T-helper 22 cell (primary cell): ENCODE measurements at places on chromosomes 1 and 21.

- DNase-seq, result no peak
Measured at GRCh38 chr1:228867108-228867950, 132.1 kb downstream of the RHOU start.

- no peak for DNase-seq
Measured at GRCh38 chr1:62235576-62235975, 40.9 kb downstream of the L1TD1 start.

DNA sequence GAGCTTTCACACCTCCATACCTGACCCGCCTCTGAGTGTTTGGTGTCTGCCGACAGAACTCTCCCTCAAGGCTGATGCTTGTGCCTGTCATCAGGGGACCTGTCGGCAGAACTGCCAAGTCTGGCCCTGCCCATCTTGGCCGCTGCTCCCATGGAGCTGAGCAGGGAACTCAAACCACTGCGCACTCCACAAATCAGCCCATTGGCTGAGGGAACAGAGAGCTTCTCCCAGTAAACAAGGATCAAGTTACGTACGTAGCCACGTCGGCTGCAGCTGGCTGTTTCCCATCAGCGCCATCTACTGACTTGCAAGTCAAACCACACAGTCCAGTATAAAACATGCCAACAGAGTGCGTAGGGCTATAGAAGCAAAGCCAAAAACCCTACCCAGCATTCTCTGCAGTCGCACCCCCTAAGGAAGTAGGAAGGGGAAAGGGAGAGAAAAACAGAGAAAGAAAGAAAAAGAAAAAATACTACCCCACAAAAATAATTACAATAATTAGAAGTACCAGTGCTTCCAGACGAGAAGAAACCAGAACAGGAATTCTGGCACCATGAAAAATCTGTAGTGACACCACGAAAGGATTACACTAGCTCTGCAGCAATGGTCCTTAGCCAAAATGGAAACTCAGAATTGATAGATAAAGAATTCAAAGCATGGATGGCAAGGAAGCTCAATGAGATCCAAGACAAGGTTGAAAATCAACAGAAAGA, 13.1 kb downstream of the KRTAP13-1 start:
- no peak for DNase-seq

DNA sequence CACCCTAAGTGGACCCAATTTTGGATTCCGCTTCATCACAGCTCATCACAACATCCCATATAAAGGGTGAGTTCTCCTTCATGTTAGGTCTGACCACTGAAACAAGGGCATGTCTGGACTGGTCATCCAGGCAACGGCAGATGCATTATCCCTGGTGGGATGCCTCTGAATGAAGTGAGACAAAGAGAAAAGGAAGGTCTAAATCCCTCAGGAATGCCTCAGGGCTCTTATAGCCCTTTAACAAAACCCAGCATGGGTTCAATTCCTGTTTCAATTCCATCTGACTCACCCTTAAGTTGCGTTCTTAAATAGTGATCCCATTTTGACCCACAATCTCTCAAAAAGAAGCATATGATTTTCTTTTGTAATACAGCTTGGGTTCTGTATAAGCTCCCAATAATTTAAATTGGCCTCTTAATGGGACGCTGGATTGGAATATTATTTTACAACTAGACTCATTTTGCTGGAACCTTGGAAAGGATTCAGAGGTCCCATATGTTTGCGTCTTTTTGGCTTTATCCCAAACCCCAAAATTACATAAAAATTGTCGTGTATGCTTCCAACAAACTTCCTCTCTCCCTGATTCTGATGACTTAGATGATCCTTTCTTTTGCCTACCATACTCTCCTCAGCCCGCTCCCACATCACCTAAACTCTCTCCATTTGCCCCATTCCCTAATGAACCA, 287.4 kb upstream of the ZP4 start:
- DNase-seq, result no peak

- DNase-seq, result no peak
Measured at GRCh38 chr21:36551731-36552433, 72.0 kb upstream of the CLDN14 start.
